Activated CD8-positive, alpha-beta T cell treated with anti-CD3 and anti-CD28 coated beads for 36 hours (primary cell): ENCODE measurements at places on chromosomes 5 and 9. TPM values are rescaled to one million over a fixed set of nuclear protein-coding genes. Genes with fewer than 3 reads are reported as not detected.

Gene SPATA31D4
- total RNA-seq = not detected

Gene PCDHA7
- not detected for total RNA-seq

DNA sequence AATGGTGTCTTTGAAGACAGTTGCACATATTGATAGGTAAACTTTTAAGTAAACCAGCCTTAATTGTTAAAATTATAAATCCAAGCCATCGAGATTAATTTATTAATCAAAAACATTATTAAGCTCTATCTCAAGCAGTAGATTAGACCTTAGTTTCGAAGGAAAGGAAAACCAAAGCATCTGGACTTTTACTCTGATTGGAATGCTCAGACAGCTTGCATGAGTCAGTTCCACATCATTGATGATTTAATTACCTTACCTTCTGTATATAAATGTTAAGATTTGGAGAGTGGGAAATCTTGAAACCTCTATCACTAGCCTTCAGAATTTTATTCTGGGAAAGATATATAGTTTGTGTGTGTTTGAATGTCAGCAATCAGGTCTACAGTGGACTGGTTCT lies 23.9 kb downstream of the DCP2 start:
- no peak overlapping the region for H3K27ac ChIP-seq
- peaks cover 17% of the 10 kb centered on the region for H3K4me1 ChIP-seq
- H3K27me3 ChIP-seq = no peaks in the 10 kb centered on the region

- peaks cover 8% of the 10 kb centered on the region for H3K4me1 ChIP-seq
- no peaks in the 10 kb centered on the region for H3K36me3 ChIP-seq
- peak; percentile 25 for DNase-seq
- peaks cover 15% of the 10 kb centered on the region for H3K27me3 ChIP-seq
- H3K27ac ChIP-seq = no peak overlapping the region
These were observed 39.0 kb upstream of the OSMR start for GRCh38 chr5:38806775-38807258.

Gene FGD3
- total RNA-seq = 41.6 TPM

Gene TRIM36
- 0.18 TPM for total RNA-seq

GRCh38 chr9:13137426-13137825 lies 142.1 kb downstream of the MPDZ start:
- no peaks in the 10 kb centered on the region for H3K27me3 ChIP-seq
- no peak overlapping the region for H3K27ac ChIP-seq
- H3K4me3 ChIP-seq = no peak overlapping the region
- DNase-seq = no peak
- H3K4me1 ChIP-seq = no peaks in the 10 kb centered on the region

DNA sequence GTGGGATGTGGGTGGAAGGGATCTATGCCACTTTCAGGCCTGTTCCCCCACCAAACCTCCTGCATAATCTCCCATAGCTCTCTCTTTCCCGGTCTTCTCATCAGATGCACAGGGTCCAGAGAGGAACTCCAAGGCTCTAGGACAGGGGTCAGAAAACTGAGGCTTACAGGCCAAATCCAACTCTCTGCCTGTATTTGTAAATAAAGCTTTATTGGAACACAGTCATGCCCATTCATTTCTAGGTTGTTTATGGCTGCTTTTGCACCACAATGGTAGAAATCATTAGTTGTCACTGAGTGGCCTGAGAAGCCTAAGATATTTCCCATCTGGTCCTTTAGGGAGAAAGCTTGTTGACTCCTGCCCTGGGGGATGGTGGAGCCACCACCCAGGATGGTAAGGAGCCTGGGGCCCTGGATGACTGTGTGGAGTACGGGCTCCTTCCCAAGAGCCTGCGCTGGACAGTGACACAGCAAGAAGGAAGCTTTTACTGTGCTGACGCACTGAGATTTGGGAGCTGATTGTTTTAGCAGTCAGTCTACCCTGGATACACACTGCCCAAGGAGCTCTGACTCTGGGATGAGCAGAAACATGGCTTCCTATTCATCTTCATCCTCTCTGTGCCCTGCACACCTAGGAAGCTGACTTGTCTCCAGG lies 64.0 kb upstream of the RAPGEF1 start:
- no peaks in the 10 kb centered on the region for H3K36me3 ChIP-seq
- no peaks in the 10 kb centered on the region for H3K4me1 ChIP-seq
- no peak overlapping the region for H3K4me3 ChIP-seq

GRCh38 chr9:99828054-99828416 lies 6.3 kb downstream of the NR4A3 start:
- peak overlapping the region; percentile 25 for H3K27ac ChIP-seq
- peak overlapping the region; percentile 100 for H3K4me3 ChIP-seq
- H3K36me3 ChIP-seq = peaks cover 86% of the 10 kb centered on the region
- H3K27me3 ChIP-seq = peaks cover 3% of the 10 kb centered on the region

- H3K27me3 ChIP-seq = peaks cover 1% of the 10 kb centered on the region
- no peak overlapping the region for H3K27ac ChIP-seq
- peak; percentile 45 for DNase-seq
- H3K36me3 ChIP-seq = no peaks in the 10 kb centered on the region
- no peak overlapping the region for H3K4me3 ChIP-seq
- H3K4me1 ChIP-seq = peaks cover 7% of the 10 kb centered on the region
These were observed 131.1 kb upstream of the TUT7 start for GRCh38 chr9:86485359-86485758.

DNA sequence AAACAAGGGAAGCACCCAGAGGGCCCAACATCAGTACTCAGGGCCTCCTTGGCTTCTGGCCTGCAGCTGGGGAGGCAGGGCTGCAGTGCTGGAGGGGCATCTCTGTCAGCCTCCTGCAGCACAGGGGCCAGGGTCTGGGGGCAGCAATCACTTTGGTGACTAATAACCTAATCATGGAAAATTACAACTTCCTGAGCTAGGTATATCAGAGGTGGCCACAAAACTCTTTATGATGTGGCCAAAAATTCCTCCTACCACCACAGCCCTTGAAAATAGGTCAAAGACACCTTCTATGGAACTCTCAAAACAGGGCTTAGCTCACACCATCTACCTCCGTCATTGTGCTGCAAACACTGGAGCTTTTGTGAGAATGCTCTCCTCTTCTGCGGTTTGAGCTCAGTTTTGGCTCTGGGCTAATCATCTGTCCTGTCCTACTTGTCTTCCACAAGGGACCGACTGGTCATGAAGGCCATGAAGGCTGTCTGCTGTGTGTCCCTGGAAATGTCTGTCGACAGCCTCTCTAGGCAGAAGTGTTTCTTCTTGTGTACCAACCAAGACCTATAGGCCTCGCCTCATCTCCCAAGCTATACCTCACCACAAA lies 28.6 kb downstream of the CSF2 start:
- H3K36me3 ChIP-seq = peaks cover 8% of the 10 kb centered on the region
- H3K27me3 ChIP-seq = no peaks in the 10 kb centered on the region
- peak; percentile 76 for DNase-seq
- H3K27ac ChIP-seq = peak overlapping the region; percentile 90
- H3K4me3 ChIP-seq = peak overlapping the region; percentile 47

Gene MLLT3
- 59.1 TPM for total RNA-seq

Gene CDC20B
- total RNA-seq = not detected

DNA sequence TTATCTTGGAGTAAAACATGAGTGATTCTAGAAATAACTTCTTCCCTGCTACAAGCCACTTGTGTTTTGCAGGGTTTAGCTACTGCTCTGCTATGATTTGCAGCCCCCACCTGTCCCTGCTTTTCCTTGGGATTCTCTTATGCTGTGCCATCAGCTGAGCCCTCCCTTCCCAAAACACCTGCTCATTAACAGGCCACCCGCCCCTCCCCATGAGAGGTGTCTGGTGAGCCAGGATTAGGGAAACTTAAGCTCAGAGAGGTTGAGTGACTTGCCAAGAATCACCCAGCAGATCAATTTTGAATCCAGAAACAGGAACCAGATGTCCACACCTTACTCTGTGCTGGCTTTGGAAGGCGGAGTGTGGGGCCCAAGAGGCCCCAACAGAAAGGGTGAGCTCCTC lies 111.7 kb upstream of the CXCL14 start:
- no peak for DNase-seq
- peaks cover 15% of the 10 kb centered on the region for H3K27me3 ChIP-seq
- no peak overlapping the region for H3K27ac ChIP-seq
- H3K4me3 ChIP-seq = no peak overlapping the region
- no peaks in the 10 kb centered on the region for H3K4me1 ChIP-seq

GRCh38 chr5:149598966-149599365 lies 17.7 kb downstream of the ARHGEF37 start:
- no peak overlapping the region for H3K4me3 ChIP-seq
- DNase-seq = no peak
- no peaks in the 10 kb centered on the region for H3K4me1 ChIP-seq
- peaks cover 2% of the 10 kb centered on the region for H3K27me3 ChIP-seq

DNA sequence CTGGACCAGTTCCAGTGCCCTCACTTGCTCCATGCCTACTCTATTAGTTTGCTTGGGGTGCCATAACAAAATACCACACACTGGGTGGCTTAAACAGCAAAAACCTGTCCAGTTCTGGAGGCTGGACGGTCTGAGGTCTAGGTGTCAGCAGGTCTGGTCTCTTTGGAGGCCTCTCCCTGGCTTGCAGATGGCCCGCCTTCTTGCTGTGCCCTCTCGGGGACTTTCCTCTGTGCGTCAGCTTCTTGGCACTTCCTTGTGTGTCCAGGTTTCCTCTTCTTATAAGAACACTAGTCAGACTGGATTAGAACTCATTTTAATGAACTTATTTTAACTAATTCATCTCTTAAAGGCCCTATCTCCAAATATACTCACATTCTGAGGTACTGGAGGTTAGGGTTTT lies 97.2 kb downstream of the CARTPT start:
- no peak overlapping the region for H3K4me3 ChIP-seq
- H3K27me3 ChIP-seq = peaks cover 5% of the 10 kb centered on the region
- DNase-seq = no peak
- H3K36me3 ChIP-seq = no peaks in the 10 kb centered on the region
- H3K4me1 ChIP-seq = no peaks in the 10 kb centered on the region

GRCh38 chr9:123407217-123407851 lies 51.3 kb downstream of the CRB2 start:
- H3K4me3 ChIP-seq = no peak overlapping the region
- no peaks in the 10 kb centered on the region for H3K27me3 ChIP-seq
- DNase-seq = no peak
- H3K27ac ChIP-seq = no peak overlapping the region

- peaks cover 40% of the 10 kb centered on the region for H3K36me3 ChIP-seq
- peaks cover 24% of the 10 kb centered on the region for H3K4me1 ChIP-seq
- H3K27ac ChIP-seq = peak overlapping the region; percentile 64
- DNase-seq = no peak
- H3K27me3 ChIP-seq = no peaks in the 10 kb centered on the region
These were observed 36.0 kb downstream of the UBE2D2 start for GRCh38 chr5:139597134-139597533.

Gene LHFPL2
- total RNA-seq = not detected

DNA sequence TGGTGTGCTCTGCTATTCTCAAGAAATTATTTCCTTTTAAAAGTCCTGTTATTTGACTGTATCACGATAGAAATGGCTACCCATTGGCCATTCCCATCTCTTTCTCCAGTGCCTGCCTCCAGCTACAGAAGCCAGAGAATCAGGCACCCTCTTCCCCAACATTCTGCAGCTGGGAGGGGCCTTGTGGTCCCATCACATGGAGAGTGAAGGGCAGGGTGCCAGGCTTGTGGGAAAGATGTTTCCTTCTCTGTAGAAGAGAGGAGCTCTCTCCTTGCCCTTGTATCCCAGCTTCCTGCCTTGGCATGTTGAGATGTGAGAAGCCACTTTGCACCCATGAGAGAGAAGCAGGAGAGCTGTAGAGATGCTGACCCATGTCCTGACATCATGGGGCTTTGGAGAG lies 465.0 kb downstream of the MTRR start:
- H3K27ac ChIP-seq = no peak overlapping the region
- no peak overlapping the region for H3K4me3 ChIP-seq
- no peak for DNase-seq

DNA sequence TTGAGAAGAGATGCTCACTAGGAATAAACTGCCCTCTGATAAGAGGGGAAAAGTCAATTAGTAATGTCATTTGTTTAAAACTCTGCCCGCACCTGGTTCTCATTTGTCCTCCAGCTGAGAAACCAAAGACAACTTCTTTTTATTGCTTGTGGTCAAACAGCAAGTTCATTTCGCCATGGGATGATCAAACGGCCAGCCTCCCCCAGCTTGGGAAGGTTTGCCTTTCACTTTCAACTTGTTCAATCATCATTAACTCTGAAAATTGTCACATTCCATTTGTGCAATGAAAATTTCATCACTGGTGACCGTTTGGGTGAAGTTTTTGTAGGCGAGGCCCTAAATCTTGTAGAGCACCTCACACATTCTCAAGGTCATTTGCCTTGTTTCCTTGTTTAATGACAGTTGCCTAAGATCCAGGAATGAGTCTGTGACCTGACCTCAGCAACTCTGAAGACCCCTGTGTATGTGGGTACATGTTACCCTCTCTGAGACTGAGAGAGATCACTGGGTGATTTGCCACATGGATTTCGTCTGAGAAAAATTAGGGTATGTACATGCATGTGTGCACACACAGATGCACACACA lies 117.7 kb downstream of the MARCHF3 start:
- no peak overlapping the region for H3K4me3 ChIP-seq
- H3K4me1 ChIP-seq = peaks cover 11% of the 10 kb centered on the region
- no peaks in the 10 kb centered on the region for H3K27me3 ChIP-seq
- no peak overlapping the region for H3K27ac ChIP-seq

DNA sequence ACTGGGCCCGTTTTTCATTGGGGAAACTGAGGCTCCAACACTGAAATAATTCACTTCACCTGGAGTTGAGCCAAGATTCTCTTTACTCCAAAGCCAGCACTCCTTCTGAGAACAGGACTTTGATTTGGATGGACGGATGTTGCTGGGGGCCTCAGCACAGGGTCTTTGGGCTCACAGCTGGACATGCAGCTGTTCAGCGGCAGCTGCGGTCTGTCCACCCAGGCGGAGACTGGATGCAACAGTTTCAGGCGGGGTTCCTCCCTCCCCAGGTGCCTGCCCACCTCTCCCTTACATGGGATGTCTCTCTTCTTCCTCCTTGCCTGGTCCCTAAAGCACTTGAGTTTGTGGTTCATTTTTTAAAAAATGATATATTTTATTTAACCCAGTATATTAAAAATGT lies 219.0 kb upstream of the IRX4 start:
- no peak overlapping the region for H3K4me3 ChIP-seq
- H3K36me3 ChIP-seq = no peaks in the 10 kb centered on the region
- DNase-seq = no peak
- H3K27me3 ChIP-seq = peaks cover 8% of the 10 kb centered on the region
- no peak overlapping the region for H3K27ac ChIP-seq

Gene FABP6
- not detected for total RNA-seq

DNA sequence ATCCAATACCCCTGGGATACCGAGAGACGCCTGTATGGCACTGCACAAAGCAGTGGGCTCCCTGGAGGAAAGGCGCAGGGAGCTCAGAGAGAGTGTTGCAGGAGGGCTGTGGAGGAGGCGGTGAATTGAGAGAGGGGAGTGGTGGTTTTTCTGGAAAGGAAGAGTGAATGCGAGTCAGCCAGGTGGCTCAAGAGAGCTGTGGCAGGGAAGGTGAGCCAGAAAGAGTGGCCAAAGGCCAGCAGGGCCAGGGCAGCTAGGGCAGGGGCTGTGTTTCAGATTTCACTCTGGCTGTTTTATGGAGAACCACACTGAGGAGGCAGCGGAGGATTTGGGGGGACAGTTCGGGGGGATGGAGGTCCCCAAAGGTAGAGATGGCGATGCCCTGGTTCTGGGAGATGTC lies 13.0 kb upstream of the DAB2IP start:
- H3K27ac ChIP-seq = no peak overlapping the region
- no peaks in the 10 kb centered on the region for H3K27me3 ChIP-seq
- no peak overlapping the region for H3K4me3 ChIP-seq
- peaks cover 8% of the 10 kb centered on the region for H3K4me1 ChIP-seq
- no peaks in the 10 kb centered on the region for H3K36me3 ChIP-seq
- no peak for DNase-seq
